ENCODE measurements at places on chromosomes 4 and X. TPM values are rescaled to one million over a fixed set of nuclear protein-coding genes. Genes with fewer than 3 reads are reported as not detected.

DNA sequence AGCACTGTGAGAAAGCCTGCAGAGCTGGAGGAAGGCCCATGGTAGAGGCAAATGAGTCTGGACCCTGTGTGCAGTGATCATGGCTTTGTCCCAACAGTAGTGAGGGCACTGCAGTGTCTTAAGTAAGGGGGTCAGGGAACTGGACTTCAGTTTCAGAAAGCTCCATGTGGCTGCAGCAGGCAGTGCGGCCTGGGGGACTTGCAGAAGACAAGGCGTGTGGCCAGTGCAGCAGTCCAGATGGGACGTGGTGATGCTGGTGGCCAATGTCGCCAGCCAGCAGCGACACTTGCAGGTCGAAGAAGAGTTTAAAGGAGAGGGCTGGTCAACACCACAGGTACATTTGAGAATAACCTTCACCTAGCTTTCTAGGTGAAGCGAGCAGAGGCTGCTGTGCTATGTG, 113.4 kb downstream of the ZNF827 start:
- H3K4me1 ChIP-seq, result peaks cover 2% of the 10 kb centered on the region
- H3K36me3 ChIP-seq, result peaks cover 5% of the 10 kb centered on the region
- no peak overlapping the region for H3K27ac ChIP-seq

DNA sequence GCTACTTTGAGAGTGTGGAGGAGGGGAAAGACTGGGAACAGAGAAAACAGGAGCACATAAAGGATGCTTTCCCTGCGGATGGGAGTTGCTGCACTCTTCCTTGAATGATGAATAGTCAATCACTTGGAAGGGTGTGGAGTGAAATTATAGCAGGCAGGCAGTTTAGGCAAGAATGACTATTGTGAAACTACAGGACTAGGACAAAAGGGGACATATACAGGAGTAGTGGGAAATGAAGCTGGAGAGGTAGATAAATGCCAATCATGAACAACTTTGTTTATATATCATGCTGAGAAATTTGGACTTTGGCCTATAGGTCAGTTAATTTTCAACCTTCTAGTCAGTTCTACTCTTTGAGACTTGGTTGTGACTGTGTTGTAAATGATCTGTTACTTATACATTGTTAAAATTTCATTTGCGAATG, 76.9 kb downstream of the PAQR3 start:
- H3K27me3 ChIP-seq, result no peaks in the 10 kb centered on the region
- H3K36me3 ChIP-seq, result peaks cover 4% of the 10 kb centered on the region
- no peak overlapping the region for H3K27ac ChIP-seq
- no peak for DNase-seq
- no peak overlapping the region for H3K4me3 ChIP-seq
- H3K4me1 ChIP-seq, result peaks cover 2% of the 10 kb centered on the region

PDCL2 gene
- not detected for total RNA-seq

CLDN22 gene
- total RNA-seq, result not detected
